Activated T-cell treated with anti-CD3 and anti-CD28 coated beads for 1 hour (primary cell): ENCODE measurements at places on chromosomes 11 and 22.

GRCh38 chr22:49295851-49296560 lies 531.7 kb downstream of the BRD1 start:
- DNase-seq: no peak

GRCh38 chr11:31366795-31367194 lies 2.7 kb downstream of the DCDC1 start:
- DNase-seq: no peak

DNA sequence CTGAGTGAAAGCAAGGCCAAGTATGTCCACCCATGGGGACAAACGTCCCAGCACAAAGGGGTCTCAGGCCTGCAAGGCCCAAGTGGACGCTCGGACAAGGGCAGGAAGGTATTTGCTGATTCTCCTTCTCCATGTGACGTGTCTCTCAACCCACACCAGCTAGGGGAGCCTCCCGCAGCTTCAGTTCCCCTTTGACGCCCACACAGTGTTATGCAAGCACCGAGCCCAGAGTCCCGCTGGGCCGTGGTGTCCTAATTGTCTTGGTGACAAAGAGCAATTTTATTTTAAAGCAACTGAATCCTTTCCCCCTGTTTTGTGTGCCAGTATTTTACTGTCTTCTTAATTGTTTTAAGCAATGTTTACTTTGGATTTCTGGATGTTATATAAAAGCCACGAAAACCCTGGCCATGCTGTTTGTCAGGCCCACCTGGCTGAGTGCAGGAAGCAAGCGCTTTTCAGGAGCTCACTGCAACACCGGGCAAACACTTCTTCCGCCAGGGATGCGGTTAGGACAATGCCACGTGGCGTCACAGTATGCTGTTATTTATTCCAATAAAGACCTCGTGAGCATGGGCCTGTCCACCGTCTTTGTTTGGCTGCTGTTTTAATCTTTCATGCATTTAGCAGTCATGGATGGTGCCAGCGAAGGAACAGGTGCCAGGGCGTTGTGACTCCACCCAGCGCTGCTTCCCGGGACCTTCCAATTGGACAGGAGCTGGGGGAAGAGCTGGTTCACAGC lies 8.2 kb upstream of the PARVG start:
- DNase-seq: no peak

GRCh38 chr22:27980424-27981148 lies 61.5 kb upstream of the PITPNB start:
- DNase-seq: no peak

GRCh38 chr11:120227228-120227852 lies 12.6 kb upstream of the POU2F3 start:
- DNase-seq: no peak
